Erythroblast (primary cell): ENCODE measurements at places on chromosomes 16 and 17.
A peak's percentile ranks its signal among the peaks of the same experiment; 100 is the strongest.

DNA sequence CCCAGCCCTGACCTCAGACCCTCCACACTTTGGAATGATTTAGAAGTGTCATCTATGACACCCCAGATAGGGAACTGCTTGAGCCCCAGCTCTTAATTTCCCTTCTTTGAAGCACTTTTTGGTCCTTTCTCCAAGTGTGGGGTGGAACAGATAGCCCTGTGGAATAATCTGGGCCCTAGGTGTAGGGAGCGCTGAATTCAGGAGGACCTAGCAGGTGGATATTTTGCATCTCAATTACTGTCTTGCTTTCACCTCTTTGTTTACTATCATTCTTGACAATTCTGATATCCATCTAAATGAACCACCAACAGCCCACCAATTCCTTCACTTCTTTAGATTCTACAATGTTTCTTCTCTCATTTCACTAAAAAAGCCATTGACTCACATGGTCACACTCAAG, 850.4 kb downstream of the KCNJ2 start:
- DNase-seq: no peak

- no peak for DNase-seq
These were observed 793.3 kb upstream of the SOX9 start for GRCh38 chr17:71327376-71328059.

- no peak for DNase-seq
These were observed 27.3 kb downstream of the CD300LG start for GRCh38 chr17:43874293-43874692.

- no peak for DNase-seq
These were observed 50.0 kb downstream of the CYB5B start for GRCh38 chr16:69474408-69474807.

GRCh38 chr17:17590883-17591354, 589 bp downstream of the PEMT start:
- no peak for DNase-seq

- no peak for DNase-seq
These were observed 51.8 kb upstream of the CDC42EP4 start for GRCh38 chr17:73363442-73364154.

DNA sequence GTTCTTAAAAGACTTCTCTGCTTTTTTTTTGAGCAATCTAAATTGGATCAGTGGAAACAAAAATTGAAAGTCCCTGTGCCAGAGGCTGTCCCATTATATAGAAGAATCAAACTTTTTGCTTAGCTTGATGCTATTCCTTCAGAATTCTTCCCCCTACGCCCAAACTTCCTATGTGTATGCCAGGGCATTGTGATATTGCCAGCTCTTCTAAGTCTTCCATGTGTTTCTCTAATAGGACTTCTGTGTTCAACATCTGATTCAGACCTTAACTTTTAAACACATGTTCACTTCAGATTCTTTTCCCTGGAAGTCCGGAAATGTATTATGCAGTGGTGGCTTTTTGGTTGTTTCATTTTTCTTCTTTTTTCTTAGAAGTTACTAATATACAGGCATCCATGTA, 18.7 kb downstream of the PTRH2 start:
- DNase-seq: no peak

DNA sequence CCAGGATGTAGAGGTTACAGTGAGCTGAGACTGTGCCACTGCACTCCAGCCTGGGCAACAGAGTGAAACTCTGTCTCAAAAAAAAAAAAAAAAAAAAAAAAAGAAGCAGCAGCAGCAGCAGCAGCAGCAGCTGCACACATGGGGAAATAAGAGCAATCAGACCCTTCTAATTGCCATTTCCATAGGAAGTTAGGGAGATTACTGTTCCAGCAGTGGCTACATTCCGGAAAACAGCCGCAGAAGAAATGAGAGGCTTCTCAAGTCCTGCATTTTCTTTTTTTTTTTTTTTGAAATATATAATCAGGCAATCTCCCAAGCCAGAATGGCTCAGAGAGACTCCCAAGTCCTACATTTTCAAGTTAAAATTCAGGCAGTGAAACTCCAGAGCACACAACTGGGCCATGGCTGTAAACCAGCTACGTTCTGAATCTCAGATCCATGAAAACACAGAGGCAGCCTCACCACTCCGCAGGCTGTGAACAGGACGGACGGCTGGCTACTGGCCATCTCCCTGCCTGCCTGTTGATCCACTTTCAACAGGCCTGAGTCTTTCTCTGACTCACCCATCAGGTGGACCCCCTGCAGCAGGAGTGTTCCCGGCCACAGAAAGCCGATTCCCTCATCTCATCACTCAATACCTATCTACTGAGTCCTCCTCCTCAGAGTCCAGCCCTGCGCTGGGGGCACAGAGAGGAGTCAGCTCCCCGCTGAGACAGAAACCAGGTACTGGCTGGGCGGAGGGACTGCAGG, 15.0 kb downstream of the TRPV1 start:
- DNase-seq: no peak

- no peak for DNase-seq
These were observed 211.2 kb downstream of the PARN start for GRCh38 chr16:14418795-14419225.

DNA sequence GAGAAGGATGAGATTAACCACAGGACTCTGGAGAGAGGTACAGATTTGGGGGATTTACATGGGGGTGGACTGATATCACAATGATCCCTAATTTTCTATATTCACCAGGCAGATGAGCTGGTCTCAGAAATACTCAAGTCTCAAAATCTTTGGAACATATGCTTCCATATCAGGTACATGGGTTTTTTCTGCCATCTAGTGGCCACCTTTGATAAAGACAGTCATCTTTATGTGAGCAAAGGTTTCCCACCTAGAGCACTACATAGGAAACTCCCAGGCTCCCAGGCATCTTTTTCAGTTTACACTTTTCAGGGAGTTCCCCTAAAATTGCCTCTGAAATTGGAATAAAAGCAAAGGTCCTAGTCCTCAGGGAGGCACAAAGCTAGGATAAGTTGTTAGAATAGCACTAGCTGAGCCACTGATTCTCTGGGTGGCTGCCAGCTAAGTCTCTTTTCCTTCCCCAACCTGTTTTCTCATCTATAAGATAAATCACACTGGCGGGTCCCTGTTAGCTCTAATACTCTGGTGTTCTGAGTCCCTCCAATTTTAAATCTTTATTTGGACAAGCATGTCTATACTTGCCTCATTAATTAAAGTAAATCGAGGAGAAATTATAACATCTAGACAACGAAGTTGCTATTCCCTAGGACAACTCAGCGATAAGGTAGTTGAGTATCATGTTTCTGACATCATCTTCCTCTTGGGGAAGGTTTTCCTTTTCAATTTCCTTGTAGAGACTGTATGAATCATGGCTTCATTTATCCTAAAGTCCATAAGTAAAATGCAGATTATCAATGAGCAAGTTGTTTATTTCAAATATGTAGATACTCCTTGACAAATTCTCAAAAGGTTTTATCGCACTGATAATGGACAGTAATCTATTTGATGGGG, 19.0 kb upstream of the MON1B start:
- peak; percentile 73 for DNase-seq

GRCh38 chr17:78395155-78395554, 16.7 kb downstream of the PGS1 start:
- no peak for DNase-seq

GRCh38 chr16:3797473-3797872, 80.1 kb upstream of the TRAP1 start:
- DNase-seq: no peak

- DNase-seq: peak; percentile 50
These were observed 9.6 kb downstream of the LLGL2 start for GRCh38 chr17:75535119-75535537.

DNA sequence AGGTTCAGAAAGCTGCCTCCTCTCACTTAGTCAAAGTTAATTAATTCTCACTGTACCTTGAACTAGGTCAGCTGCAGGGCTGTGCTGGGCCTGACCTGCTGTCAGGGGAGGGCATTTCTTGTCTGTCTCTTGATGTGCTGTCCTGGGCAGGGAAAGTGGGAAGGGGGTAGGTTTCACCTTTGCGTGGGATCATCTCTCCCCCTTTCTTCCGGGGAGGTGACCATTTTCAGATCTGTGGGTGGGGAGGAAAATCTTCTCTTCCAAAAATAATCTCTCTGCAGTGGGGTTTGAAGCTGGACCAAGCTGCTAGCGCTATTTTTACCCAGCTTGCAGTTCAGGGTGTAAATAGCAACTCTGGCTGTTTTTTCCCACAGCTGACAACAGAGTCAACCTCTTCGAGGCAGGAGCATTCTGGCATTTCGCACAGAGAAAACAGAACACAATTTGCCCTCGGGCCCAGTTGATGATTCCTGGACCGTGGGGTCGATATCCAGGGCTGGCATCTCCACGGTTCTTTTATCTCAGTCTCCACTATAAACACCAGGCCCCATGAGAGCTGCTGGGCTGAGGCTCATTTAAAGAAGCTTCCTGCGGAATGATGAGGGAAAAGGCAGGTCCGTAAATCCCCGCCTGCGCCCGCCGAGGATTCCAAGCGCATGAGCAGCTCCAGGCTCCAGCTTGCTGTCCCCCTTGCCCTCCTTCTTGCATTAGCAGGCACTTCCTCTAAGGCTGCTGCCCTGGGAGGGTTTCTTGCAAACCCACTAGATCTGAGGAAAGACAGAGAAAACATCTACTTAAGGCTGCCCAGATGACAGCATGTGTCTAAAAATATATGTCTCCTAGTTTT, 93.9 kb downstream of the YPEL2 start:
- no peak for DNase-seq

GRCh38 chr17:74079537-74080300, 123.8 kb upstream of the RPL38 start:
- DNase-seq: no peak

DNA sequence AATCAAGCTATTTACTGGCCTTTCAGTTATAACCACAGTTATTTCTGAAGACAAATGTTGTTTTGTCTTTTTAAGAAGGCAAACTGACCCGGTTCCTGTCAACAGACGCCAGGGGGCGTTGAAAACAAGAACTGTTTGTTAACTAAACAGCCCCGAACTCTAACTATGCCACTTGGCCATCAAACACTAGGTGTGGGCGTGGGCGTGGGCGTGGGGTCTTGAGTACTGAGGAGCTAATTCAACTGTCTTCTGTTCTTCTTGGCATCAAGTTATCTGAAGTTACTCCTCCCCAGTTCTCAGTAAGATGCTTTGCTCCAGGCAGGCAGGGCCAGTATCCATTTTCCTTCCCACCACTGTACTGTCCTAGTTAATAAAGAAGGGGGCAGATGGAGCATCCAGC, 63.3 kb upstream of the MTMR4 start:
- DNase-seq: peak; percentile 67

- DNase-seq: no peak
These were observed 20.6 kb downstream of the CREBBP start for GRCh38 chr16:3859889-3860288.

- no peak for DNase-seq
These were observed 60.2 kb downstream of the RAI1 start for GRCh38 chr17:17741349-17742023.

DNA sequence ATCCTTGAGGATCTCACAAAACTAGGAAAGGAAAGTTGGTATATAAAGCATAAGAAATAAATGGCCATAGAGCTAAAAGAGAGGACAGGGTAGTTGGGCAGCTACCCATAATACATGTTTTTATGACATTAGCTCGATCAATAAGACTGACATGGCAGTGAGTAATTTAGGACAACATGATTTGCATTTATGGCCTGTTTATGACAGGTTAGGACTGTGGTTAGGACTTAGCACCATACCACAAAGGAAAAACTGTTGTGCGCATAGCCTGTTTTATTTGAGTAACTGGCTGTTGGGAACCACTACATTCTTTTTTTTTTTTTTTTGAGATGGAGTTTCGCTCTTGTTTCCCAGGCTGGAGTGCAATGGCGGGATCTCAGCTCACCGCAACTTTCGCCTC, 18.0 kb upstream of the TRIM37 start:
- no peak for DNase-seq

DNA sequence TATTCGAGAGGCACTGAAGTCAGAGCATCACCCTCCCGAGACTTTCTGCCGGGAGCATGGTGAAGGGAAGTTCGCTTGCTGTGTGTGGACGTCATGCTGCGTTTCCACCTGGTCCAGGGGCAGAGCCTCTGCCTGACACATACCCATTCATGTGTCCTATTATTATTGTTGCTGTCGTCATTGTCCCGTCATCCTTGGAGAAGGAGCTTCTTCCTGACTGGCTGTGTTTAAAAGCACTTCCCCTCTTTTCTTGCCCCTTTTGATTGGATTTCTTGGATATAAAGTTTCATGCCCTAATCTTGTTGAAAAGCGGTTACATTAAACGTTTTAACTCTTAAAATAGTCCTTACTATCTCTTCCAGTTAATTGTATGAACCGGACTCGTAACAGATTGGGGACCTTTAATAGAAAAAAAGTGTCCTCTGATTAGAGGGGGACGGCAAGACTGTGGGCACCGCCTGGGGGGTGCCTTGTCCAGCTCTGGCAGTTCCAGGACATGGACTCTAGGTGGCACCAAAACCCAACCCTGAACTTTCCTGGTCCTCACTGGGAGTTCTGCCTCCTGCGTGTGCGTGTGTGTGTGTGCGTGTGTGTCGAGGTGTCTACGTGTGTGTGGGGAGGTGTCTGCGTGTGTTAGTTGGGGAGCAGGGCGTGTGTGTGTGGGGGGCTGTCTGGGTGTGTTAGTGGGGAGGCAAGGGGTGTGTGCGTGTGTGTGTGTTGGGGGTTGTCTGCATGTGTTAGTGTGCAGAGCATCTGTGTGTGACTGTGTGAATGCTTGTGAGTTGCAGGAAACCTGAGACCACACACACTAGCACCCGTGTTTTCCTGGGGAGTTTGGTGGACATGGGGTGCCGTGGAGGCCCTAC, 133.3 kb upstream of the CIBAR2 start:
- DNase-seq: peak; percentile 62

DNA sequence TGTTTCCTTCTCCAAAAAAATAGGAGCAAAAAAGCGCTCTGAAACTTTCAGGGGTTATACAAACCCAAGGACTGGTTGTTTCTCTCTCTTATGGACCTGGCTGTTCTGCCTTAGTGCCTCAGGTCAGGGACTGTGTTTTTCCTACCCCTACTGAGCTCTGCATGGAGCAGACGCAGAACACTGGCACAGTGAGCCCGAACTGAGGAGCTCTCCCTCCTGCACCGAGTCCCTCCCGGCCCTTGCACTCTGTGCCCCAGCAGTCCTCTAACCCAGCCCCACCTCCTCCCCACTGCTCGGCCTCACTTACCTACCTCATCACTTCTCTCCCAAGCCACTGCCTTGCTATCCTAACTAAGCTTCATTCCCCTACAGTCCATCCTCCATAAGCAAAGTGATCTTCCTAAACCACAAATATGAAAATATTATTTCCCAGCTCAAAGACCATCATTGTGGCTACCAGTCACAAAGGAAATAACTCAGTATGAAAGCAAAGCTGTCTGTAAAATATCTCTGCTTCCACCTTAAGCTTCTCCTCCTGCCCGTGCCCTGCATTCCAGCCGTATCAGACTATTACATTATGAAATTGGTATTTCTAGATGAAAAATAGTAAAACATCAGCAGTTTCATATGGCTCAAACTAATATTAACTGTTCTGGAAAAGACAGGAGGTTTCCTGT, 13.6 kb downstream of the MEIOB start:
- DNase-seq: no peak

GRCh38 chr16:48029768-48030167, 126.0 kb downstream of the ABCC12 start:
- no peak for DNase-seq
